ENCODE measurements at places on chromosomes 3 and 15. TPM values are rescaled to one million over a fixed set of nuclear protein-coding genes. Genes with fewer than 3 reads are reported as not detected.

- no peak for DNase-seq
Observed at GRCh38 chr3:124336067-124336656, 344.2 kb upstream of the ROPN1 start.

DNA sequence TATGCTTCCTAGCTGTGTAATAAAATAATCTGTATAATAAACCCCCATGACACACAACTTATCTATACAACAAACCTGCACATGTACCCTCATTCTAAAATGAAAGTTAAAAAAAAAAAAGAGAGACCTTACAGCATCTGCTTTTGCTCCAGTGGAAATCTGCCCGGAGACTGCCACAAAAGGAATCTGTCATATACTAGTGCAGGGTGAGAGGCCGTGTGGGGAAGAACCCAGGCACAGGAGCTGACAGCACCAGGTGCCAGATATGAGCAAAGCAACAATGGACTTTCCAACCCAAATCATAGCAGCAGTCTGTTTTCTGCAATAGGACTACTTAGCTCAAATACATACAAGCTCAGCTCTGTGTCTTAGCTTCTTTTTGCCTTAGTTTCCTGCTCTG is 346.5 kb downstream of the ROBO1 start:
- no peak for DNase-seq

The RASGRF1 gene
- polyA plus RNA-seq, result 0.54 TPM

The PRR23E gene
- not detected for polyA plus RNA-seq

The ARL14 gene
- 0.13 TPM for polyA plus RNA-seq
